Trophoblast cell (in vitro differentiated cells and primary cell): ENCODE measurements at places on chromosomes 4 and X.
A peak's percentile ranks its signal among the peaks of the same experiment; 100 is the strongest.

DNA sequence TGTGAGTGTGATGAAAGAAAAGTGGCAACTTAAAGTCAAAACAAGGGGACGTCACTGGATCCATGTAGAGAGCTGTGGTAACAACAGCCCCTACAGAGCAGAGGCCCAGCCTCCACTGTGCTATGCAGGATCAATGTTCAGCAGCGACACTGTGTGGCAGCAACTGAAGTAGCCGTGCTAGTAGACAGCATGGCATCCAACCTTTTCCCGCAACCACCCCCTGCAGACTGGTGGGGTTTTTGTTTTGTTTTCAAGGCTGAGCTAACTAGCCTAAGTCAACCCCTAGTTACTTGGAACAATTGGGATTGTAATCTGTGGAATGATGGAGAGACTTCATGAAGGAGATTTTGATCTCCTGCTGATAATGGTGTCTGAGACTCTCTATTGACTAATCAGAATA lies 44.4 kb upstream of the PPARGC1A start:
- peak; percentile 43 for DNase-seq

- DNase-seq = peak; percentile 85
These were observed 44.9 kb upstream of the PDLIM5 start for GRCh38 chr4:94406668-94407437.

DNA sequence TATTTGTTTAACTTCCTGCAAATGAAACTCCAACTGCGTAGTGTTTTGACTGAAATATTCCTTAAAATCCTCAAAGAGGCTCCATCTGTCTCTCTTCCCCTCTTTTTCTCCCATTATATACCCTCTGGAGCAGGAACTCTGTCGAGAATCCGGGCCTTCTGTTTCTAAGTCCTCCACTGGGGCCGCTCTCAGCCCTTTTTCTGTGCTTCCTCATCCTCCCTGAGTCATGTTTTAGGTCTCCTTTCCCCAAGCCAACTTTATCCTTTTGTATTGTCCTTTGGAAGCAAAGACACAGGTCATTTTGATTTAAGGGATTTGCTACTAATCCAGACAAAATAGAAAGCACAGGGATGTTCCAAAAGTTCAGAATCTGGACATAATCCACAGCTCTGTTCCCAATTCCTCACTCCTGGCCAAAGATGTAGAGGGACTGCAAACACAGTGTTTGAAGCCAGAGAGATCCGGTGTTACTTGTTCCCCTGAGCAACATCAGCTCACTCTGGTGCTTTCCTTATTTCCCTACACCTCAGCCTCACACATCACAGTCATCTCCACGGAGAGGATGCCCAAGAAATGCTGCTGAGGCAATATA lies 131.0 kb upstream of the KLF3 start:
- DNase-seq = no peak

- DNase-seq = no peak
These were observed 51.5 kb downstream of the TMEM165 start for GRCh38 chr4:55447108-55447708.

DNA sequence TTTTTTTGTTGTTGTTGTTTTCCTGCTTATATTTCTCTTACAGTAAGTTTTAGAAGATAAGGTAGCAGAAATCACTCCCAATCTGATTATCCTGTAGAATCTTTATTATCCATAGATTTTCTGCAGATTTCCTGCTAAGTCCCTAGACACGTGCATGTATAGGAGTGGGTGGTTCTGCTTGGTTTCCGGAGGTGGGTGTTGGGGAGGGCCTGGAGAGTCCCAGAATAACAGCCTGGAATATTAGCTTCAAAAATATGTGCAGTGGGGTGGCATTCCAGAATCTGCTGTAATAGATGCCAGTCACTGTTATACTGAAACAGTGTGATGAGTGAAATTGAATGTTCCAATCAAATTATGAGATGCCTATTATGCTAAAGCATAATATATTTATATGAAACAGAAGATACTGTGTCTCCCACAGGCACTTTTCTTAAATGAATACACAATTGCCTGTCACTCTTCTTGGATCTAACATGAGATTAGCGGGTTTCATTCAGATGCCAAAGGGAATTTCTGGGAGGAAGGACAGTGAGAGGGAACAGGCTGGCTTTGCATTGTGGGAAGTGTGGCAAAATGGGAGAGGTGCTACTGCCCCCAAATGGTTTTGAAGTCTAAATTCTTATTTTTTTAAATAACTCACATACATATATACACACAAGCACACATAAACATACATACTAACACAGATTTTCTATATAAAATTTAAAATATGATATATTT lies 37.6 kb downstream of the C4orf50 start:
- DNase-seq = no peak

GRCh38 chrX:129772796-129773431 lies 6.8 kb upstream of the SASH3 start:
- no peak for DNase-seq

- no peak for DNase-seq
These were observed 338.6 kb upstream of the GRID2 start for GRCh38 chr4:91965166-91965565.

GRCh38 chr4:23876418-23877089 lies 13.3 kb downstream of the PPARGC1A start:
- DNase-seq = no peak

DNA sequence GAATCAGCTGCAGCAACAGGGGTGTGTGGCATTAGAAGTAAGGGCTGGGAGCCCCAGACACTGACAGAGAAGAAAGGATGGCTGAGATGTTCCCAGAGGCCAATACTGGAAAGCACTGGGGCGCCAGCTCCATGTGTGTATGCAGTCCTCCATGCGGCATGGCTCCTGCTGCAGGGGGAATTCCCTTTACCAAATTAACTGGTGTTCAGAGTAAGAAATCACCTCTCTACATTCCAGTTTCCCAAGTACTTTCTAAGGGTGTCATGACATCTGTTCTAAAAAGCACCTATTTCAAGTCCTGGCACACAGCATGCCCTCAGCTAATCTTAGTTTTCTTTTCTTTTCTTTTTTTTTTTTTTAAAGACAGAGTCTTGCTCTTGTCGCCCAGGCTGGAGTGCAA lies 98.0 kb downstream of the MAML3 start:
- no peak for DNase-seq

DNA sequence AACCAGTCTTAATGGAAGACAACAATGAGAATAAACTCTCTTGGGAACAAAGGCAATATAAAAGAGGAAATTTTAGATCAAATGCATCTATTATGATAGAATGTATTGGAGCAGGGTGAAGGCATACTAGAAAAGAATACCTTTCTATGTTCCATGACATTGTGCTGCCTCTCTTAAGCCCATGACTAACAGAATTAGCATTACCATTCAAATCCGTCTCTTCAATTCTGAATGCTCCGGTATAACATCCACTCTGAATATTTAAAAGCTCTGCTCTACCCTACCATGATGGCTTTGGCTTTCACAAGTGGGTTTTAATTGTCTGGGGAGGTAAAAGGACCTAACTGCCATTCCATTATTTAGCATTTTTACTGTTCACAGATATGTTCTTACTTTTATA lies 1878.4 kb downstream of the ARAP2 start:
- DNase-seq = no peak

- DNase-seq = peak; percentile 5
These were observed 73.1 kb downstream of the MAPK10 start for GRCh38 chr4:86286726-86287125.

- DNase-seq = peak; percentile 54
These were observed at the start of gene ARX for GRCh38 chrX:25015486-25016360. Gene ARX (minus strand): TSS chrX:25015965. CDS start chrX:25015737, 228 bp downstream.

DNA sequence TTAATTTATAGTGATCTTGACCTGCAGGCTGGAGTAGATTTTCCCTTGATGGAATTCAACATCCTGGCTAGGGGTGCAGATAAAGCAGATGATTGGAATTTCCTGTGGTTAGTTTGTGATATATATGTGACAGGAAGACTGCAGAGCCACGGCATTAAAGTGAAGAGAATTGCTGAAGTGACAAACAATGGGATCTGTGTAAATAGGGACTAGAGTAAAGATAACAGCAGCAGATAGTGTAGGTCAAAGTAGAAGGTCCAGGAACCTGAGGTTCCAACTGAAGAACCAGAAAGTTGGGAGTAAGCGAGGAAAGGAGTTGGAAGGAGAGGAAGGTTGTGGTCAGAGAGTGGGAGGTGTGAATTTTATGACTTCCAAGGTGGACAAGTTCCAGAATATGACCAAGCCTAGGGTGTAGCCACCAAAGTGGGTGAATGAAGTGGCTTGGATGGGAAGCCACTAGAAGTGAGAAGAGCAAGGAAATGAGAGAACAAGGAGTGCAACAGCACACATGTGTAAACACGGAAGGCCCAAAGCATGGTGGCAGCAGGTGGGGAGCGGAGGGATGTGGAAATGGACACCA lies 325.0 kb downstream of the RAB28 start:
- DNase-seq = no peak

GRCh38 chr4:120926358-120927025 lies 4.0 kb upstream of the PRDM5 start:
- DNase-seq = peak; percentile 69

- no peak for DNase-seq
These were observed 54.7 kb upstream of the FAM9C start for GRCh38 chrX:13099121-13099520.

DNA sequence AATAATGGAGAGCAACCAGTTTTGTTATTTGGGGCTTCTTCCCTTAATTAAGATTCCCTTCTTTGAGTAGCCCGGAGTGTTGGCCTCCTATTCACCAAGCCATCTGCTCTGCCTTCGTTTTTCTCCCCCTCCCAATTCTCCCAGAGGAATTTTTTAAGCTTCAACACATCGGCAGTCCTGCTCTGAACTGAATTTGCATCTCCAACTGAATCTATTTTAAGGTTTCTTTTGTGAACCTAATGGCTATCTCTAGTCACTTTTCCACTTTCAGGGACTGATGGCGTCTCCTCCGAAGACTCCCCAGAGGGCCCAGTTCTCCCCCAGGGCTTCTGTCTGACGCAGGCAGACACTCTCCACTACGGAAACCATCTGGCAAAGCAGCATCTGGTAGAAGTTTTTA lies 280.2 kb downstream of the ADGRA3 start:
- DNase-seq = no peak

- DNase-seq = no peak
These were observed 138.2 kb downstream of the GUCY2F start for GRCh38 chrX:109343671-109344070.

GRCh38 chr4:79078339-79078738 lies 139.1 kb upstream of the PAQR3 start:
- no peak for DNase-seq

DNA sequence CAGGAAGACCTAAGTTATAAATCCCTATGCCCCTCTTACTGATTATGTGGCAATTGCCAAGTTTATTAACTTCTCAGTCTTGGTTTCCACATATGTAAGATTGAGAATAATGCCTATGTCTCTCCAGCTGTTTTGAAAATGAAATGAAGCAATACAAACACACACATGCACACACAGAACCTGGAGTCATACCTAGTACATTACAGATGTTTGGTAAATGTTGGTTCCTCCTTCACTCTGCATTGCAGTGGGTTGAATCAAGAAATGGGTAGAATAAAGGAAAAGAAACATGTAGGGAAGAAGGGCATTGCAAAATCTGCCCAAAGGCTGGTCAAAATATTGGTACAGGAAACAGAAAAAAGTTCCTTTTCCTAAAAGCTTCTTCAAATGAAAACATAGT lies 309.9 kb upstream of the EMCN start:
- no peak for DNase-seq

GRCh38 chrX:45849261-45849862 lies 648.7 kb upstream of the DIPK2B start:
- no peak for DNase-seq

DNA sequence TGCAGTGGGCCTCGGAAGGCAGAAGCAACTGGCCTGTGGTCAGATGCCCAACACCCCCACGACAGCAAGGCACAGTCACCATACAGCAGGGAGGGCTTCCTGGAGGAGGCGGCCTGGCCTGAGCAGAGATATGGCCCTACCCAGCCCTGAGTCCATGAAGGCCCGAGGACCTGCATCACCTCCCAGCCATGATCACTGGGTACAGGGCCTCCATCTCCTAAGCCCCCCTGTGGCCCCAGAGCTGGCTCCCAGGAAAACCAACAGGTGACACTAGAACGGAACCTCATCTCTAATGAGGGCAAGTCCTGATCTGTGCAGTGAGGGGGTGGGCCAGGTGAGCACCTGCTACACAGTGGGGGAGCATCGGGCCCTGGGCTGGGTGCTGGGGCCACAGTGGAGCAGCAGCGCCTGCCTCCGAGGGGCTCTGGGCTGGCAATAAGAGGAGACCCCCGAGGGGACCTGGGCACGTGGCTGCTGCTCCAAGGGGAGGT lies 26.2 kb upstream of the MXD4 start:
- DNase-seq = no peak

DNA sequence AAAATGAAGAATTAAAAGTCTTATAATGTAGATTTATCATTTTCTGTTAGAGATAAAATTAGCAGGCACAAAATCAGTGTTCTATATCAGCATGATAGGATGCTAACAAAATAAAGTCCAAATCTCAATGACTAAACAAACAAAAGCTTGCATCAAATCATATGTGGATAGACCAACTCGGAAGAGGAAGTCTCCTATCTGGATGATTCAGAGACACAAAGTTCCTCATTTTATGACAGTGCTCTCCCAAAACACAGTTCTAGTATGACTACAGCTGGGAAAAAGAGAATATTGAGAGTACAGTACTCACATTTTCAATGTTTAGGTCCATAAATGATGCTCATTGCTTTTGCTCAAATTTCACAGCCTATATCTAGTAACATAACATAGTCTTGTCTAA lies 376.1 kb upstream of the CTSO start:
- DNase-seq = no peak

DNA sequence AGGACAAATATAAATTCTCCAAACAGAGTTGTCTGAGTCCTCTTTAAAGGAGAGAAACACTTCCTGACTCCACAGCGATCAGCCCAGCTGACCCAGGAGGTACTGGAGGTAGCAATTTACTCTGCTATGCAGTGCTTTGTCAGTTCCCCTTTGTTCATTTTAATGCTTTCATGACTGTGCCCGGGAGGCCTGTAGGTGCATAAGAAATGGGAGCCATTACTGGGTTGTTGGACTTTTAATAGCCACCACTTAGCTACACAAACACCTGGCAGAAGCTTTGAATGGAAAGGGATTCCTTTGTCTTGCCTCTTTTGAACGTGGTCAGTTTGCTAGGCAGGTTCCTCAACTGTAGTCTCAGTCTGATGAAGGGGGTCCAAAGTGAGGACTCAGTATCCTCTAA lies 59.0 kb upstream of the AFF2 start:
- no peak for DNase-seq

GRCh38 chrX:153457136-153457825 lies 11.4 kb upstream of the TREX2 start:
- DNase-seq = no peak

- DNase-seq = no peak
These were observed 530.1 kb downstream of the INPP4B start for GRCh38 chr4:142316025-142316424.

DNA sequence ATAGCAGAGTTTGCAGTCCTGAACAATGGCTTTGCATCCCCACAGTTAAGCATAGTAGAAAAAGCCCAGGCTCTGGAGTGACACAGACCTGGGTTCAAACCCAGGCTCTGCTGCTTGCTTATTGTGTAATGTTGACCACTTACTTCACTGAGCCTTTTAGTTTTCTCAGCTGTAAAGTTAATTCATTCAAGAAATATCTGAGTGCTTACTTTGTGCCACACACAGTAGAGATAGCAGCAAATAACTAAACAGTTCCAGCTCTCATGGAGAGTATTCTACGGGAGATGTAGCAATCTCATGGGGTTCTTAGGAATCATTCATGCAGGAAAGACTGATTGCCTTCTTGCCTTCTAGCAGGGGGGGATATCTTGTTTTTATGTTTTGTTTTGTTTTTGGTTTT lies 63.2 kb downstream of the SLC9A6 start:
- DNase-seq = no peak

- DNase-seq = no peak
These were observed 1881.7 kb downstream of the ARAP2 start for GRCh38 chr4:34362654-34363053.
